ENCODE measurements at places on chromosomes 12 and 14.

GRCh38 chr12:121800694-121801594, 2.9 kb upstream of the SETD1B start:
- DNase-seq = peak; percentile 91

GRCh38 chr12:116040402-116040801, 237.1 kb downstream of the MED13L start:
- peak; percentile 58 for DNase-seq

GRCh38 chr12:38399711-38400206, 83.2 kb downstream of the ALG10B start:
- no peak for DNase-seq

GRCh38 chr12:28223858-28224257, 33.6 kb downstream of the CCDC91 start:
- no peak for DNase-seq

- no peak for DNase-seq
Observed at GRCh38 chr14:28784096-28785048, 17.8 kb downstream of the FOXG1 start.

- DNase-seq = no peak
Observed at GRCh38 chr12:39287409-39287808, 155.5 kb downstream of the KIF21A start.

GRCh38 chr14:73295198-73295796, 58.0 kb downstream of the PAPLN start:
- DNase-seq = peak; percentile 52

DNA sequence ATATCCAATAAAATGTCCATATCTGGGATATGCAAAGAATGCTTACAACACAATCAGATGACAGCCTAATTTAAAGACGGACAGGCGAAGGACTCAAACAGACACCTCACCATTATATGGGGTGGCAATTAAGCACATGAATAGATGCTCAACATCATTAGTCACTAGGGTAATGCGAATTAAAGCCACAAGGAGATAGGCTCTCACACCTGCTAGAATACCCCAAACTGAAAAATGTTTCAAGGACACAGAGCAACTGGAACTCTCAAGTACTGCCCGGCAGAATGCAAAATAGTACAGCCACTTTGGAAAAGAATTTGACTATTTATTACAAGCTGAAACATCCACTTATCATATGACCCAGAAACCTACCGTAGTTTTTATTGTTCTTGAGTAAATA, 42.9 kb downstream of the FERMT2 start:
- no peak for DNase-seq

GRCh38 chr14:50796390-50796789, 34.6 kb downstream of the NIN start:
- DNase-seq = peak; percentile 37

GRCh38 chr12:124024263-124024678, 51.3 kb downstream of the ZNF664 start:
- peak; percentile 80 for DNase-seq

- no peak for DNase-seq
Observed at GRCh38 chr12:3559601-3560294, 68.7 kb downstream of the PRMT8 start.

DNA sequence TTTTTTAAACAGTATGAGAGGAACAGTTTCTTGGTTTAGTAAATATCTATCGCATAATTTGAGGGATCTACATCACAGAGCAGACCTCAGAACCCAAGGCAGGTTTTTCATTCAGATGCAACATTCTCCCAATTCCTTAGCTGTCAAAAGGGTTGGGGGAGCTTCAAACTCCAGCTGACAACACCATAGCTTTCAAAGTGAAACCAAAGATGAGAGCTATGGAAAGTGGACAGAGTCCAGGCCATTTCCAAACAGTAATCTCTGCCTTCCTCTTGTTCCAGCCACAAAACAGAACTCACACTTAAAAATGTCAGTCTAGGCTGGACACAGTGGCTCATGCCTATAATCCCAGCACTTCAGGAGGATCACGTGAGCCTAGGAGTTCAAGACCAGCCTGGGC, 87.8 kb downstream of the SPRING1 start:
- DNase-seq = no peak

DNA sequence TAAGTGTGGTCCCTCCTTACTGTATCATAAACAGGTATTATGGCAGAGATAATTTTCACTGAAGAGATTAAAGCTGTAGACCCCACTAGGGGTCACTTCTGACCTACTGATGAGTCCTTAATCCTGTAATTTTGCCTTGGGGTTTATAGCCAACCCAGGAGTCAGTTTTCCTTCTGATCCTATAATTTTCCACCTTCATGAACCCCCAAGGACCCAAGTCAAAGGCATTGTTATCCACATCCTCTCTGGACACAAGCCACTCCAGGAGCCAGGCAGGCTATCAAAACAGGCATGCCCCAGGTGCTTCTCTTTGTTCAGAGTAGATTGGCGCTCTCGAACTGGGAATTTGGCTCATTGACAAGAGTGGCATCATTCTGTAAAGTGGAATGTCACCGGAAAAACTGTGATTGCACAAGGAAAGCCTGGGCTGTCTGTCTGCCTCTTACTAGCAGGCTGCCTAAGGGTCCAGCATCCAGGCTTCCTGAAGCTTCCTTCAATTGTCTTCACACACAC, 1523.2 kb upstream of the FLRT2 start:
- DNase-seq = no peak

GRCh38 chr12:48996794-48997718, 2.1 kb downstream of the DDN start:
- peak; percentile 83 for DNase-seq

DNA sequence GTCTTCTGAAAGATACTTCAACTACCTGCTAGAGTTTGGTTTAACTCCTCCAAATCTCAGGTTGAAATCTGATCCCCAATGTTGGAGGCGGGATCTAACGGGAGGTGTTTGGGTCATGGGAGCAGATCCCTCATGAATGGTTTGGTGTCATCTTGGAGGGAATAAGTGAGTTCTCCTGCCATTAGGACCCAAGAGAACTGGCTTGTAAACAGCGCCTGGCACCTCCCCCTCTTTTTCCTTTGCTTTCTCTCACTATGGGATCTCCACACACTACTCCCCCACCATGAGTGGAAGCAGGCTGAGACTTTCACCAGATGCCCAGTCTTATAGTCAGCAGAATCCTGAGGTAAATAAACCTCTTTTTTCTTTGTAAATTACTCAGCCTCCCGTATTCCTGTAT, 2.5 kb downstream of the CNIH1 start:
- no peak for DNase-seq

- DNase-seq = no peak
Observed at GRCh38 chr12:26711569-26711968, 121.4 kb downstream of the ITPR2 start.

DNA sequence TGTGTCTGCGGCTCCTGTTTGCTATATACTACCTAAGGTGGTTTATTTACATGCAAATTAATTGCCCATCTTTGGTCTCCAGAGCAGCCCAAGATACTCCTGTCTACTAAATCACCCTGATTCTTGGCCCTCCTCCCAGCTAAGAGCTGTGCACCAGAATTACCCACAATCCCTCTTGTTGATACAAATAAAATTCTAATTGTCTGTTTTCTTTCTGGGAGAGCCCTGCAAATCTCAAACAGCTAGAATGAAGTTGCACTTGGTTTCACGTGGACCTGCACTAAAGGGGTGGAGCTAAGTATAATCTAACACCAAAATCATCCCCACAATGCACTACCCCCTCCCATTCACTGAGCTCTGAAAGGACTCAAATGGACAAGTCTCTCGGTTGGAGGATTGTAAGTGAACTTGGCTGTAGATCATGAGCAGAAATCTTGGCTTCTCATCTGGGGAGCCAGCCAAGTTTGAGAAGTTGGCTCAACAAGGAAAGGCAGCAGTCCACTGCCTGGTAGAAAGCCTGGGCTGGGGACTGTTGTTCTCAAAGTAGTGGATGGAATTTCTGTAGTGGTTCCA, 6.6 kb downstream of the MAX start:
- DNase-seq = peak; percentile 87

DNA sequence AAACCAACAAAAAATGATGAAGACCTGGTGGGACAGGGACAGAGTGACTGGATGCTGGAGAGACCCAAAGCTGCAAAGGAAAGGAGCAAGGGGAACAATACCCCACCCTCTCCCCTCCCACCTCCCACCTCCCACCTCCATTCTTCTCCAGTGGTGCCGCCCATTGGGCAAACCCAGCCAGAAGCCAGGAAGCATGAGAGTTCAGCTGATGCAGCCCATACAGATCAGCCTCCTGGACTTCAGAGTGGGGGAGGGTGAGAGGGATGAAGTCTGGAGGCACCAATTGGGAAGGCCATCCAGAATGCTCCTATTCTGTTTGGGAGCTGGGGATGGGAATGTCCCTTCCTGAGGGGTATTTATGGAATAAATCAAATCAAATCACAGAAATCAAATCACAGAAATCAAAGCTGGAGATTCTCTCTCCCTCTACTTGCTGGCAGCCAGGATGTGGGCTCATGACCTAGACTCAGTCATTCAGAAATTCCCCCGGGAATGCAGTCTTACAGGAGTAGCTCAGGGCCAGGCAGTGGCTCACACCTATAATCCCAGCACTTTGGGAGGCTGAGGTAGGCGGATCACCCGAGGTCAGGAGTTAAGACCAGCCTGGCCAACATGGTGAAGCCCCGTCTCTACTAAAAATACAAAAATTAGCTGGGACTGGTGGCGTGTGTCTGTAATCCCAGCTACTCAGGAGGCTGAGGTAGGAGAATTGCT, 31.1 kb downstream of the IRF2BPL start:
- peak; percentile 29 for DNase-seq

DNA sequence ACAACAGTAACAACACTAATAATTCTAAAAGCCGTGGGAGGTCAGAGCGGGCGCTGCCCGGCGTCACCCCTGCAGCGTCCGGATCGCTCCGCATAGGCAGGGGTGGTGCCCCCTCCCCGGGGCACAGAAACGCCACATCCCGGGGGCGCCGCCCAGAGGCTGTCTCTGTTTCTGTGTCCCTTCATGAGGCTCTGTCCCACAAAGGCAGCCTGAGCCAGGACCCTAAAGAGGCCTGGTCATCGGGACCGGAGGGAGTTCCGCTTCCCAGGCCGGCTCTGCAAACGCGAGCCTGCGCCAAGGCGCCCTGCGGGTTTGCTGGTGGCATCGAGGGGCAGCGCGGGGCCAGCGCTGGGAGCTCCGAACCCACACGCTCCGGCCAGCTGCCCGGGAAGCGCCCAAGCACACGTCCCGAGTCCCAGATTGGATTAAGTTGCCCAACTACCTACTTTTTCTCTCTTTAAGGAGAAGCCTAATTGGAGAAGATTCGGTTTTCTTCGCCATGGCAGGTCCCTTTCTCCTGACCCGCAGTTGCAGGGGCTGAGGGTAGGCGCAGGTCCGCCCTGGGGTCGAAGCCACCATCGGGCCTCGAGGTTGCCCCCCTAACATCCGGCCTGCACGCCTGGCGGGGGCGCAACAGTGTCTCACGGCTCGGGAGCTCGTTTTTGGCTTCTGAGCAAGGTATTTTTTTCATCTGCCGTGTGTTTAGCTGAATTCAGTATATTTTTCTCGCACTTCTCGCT, 421.7 kb downstream of the VRK1 start:
- no peak for DNase-seq

GRCh38 chr12:93007544-93007943, 78.4 kb upstream of the EEA1 start:
- DNase-seq = no peak

DNA sequence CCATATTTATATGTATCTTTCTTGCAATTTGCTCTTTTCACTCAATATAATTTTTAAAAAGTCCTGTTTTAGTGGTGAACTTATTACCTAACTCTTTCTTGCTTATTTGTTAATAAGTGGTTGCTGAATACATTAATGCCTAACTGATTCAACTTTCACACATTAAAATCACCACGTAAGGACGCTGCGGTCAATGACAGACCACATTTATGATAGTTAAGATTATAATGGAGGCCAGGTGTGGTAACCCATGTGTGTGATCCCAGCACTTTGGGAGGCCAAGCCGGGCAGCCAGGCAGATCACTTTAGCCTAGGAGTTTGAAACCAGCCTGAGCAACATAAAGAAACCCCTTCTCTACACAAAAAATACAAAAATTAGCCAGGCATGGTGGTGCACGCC, 37.0 kb downstream of the WDR89 start:
- no peak for DNase-seq
